ENCODE measurements at places on chromosomes 12 and 14.

GRCh38 chr12:132952371-132953162 lies 3.5 kb downstream of the ZNF605 start:
- DNase-seq = no peak

GRCh38 chr12:92457458-92458180 lies 245.2 kb upstream of the PLEKHG7 start:
- no peak for DNase-seq

DNA sequence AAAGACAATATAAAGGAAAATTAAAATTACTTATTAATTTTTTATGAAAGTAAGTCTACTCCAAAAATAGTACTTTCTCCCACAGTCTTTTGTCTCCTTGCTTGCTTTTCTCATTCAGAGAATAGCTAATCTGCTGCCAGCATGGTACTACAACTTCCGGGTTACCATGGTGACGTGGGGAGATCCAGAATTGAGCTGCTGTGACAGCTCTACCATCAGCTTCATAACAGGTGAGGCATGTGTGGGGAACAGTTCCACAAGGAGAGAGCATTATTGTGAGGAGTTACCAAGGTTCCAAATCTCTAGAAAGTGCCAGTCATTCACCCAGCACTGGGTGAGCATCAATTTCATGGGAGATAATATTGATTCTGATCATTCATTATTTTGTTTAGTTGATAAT lies 197.8 kb downstream of the PTPRO start:
- DNase-seq = no peak

GRCh38 chr12:11715621-11716020 lies 66.1 kb downstream of the ETV6 start:
- DNase-seq = no peak

GRCh38 chr12:27711317-27711682 lies 668 bp downstream of the MRPS35 start:
- DNase-seq = no peak

DNA sequence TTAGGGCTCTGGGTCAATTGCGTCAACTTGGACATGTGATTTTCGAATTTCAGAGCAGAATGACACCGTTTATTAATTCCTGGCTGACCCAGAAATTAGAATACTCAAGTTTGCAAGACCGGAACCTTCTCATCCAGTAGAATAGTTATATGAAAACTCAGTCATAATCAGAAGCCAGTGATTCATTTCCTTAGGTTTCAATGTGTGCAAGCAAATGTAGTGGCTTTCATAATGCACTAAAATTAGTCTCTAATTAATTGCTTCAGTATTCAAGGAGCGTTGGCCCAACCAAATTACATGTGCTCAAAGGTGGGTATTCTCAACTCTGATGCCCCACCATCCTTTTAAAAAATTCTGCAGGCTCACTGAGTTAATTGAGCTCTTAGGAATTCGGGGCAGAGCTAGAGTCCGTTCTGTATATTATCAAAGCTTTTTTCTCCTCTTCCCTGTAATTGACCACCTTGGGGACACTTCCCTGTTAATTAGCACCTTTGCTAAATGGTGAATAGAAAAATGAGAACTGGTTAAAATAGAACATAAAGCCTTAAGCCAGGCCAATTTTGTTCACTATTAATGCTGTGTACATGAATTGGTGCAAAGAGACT lies 55.4 kb downstream of the DAO start:
- DNase-seq = no peak

DNA sequence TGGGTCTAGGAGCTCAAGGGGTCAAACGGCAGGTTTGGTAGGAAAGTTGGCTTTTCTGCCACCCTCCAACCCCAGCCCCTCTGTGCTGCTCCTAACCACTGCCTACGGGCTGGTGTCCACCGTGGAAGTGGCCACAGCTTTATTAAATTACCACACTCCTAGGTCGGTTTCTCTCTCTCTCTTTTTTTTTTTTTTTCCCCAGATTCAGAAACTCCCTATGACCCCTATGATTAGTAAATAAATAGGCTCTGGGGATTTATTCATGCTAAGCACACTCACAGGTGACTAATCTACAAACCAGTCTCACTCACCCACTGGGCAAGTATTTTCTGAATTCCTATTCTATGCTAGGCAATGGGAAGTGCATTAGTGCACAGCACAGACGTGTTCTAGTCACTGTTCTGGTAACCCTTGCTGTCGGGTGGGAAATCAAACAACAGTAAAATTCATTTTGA lies 8.7 kb upstream of the DDX47 start:
- DNase-seq = no peak

GRCh38 chr14:89841851-89842250 lies 112.7 kb downstream of the EFCAB11 start:
- no peak for DNase-seq

DNA sequence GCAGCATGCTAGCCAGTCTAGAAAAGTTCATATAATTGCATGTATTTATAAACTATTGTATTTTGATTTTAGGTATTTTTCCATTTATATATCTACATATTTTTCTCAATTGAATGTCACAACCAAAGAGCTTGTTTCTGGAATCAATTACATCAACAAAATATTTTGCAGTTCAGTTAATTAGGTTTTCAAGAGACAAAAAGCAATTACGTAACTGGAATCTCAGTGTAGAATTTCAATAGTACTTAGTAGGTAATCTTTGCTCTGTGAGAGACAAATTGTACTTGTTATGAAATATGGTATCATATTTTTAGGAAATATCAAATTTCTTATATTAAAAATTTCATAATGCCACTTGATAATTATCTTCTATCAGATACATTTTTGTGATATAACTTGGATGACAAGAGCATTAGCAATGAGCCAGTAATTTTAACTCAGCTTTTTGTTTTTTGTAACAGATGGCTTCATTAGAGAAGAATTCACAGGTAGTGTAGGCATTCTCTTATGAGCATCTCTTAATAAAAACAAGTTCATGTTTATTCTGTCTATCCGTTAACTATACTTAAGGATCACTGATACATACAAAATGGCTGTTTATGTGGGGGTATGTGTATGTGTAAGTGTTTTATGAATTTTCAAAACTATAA lies 774.7 kb downstream of the C12orf50 start:
- no peak for DNase-seq

Data from NCI-H446 treated with DMSO at 0.1 percent for 48 hours (cell line).